Prostate gland (tissue), 2 donors: ENCODE measurements at places on chromosomes 3 and 15. TPM values are rescaled to one million over a fixed set of nuclear protein-coding genes. Genes with fewer than 3 reads are reported as not detected.
A peak's percentile ranks its signal among the peaks of the same experiment; 100 is the strongest.

Gene CSPG4
- 14.3 TPM for total RNA-seq

DNA sequence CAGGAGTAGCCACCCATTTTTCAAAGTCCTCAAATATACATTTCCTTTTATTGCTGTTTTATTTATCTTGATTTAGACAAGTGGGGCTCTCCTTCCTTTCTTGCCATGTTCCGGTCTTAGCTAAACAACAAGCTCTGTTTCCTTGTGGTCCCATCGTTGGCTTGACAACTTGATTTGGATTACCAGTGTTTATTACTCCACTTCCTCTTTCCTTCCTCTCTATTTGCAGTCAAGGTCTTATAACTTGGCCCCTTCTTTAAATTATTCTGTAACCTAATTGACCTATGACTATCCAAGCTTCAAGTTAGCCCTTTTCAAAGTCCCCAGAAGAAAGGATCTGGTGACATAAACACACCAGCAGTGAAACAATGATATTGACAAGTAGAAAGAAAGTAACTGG, 130.6 kb upstream of the STT3B start:
- H3K27me3 ChIP-seq = no peaks in the 10 kb centered on the region
- no peaks in the 10 kb centered on the region for H3K4me1 ChIP-seq
- H3K4me3 ChIP-seq = no peak overlapping the region
- DNase-seq = no peak

- no peaks in the 10 kb centered on the region for H3K36me3 ChIP-seq
- H3K27ac ChIP-seq = no peak overlapping the region
- H3K4me1 ChIP-seq = no peaks in the 10 kb centered on the region
- no peak overlapping the region for H3K4me3 ChIP-seq
Measured at GRCh38 chr15:65819563-65819960, 27.5 kb upstream of the DENND4A start.

Gene OR5K4
- not detected for total RNA-seq

- H3K27ac ChIP-seq = no peak overlapping the region
- H3K4me1 ChIP-seq = no peaks in the 10 kb centered on the region
- peaks cover 2% of the 10 kb centered on the region for H3K27me3 ChIP-seq
Measured at GRCh38 chr15:65969865-65970816, 100.8 kb downstream of the RAB11A start.

Gene RARRES1
- total RNA-seq = 138 TPM

DNA sequence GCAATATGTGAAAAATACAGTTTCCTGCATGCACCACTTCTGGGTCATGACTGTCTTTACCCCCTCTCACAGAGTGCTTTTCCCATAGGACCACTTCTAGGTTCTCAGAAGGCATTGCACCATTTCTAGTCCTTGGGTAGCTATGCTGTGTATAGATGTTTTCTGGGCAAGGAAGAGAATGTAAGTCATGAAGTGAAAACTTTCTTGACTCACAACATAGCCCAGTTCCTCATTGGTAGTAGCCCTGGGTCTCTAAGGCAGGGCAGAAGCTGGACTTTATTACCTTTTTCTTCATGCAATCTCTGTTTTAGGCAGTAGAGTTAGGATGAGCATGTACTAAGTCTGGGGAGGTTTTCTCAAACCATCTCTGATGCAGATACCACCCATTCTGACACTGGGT, 203.1 kb downstream of the EPHB1 start:
- H3K27ac ChIP-seq = no peak overlapping the region
- no peaks in the 10 kb centered on the region for H3K36me3 ChIP-seq
- H3K4me3 ChIP-seq = no peak overlapping the region
- H3K27me3 ChIP-seq = no peaks in the 10 kb centered on the region
- no peaks in the 10 kb centered on the region for H3K4me1 ChIP-seq

- H3K27me3 ChIP-seq = no peaks in the 10 kb centered on the region
- no peaks in the 10 kb centered on the region for H3K36me3 ChIP-seq
- H3K27ac ChIP-seq = no peak overlapping the region
- no peak for DNase-seq
Measured at GRCh38 chr3:17442332-17443049, 299.9 kb downstream of the TBC1D5 start.

GRCh38 chr15:98035577-98036010, 75.1 kb downstream of the ARRDC4 start:
- DNase-seq = no peak
- no peaks in the 10 kb centered on the region for H3K36me3 ChIP-seq
- no peaks in the 10 kb centered on the region for H3K4me1 ChIP-seq

DNA sequence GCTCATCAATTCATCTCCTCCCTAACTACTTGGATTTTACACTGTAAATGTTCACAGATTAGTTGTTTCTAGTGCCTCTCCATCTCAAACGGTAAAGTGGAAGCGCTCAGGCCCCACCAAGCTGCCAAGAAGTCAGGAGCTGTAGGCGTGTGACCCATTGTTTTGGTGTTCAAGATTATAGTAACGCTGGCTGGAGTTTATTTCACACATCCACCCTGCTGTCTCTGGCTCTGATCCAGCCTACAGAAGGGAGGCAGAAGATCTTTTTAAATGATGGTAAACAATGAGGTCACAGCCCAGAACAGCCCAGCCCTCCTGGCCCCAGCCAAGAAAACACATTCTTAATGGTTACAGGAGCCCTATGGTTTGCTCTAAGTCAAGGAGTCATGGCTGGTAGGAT, 25.7 kb upstream of the GALNT15 start:
- H3K4me1 ChIP-seq = no peaks in the 10 kb centered on the region
- no peaks in the 10 kb centered on the region for H3K36me3 ChIP-seq
- H3K27me3 ChIP-seq = no peaks in the 10 kb centered on the region

GRCh38 chr3:6779140-6779539, 81.8 kb upstream of the GRM7 start:
- no peak overlapping the region for H3K4me3 ChIP-seq
- no peaks in the 10 kb centered on the region for H3K27me3 ChIP-seq
- H3K36me3 ChIP-seq = no peaks in the 10 kb centered on the region
- H3K4me1 ChIP-seq = no peaks in the 10 kb centered on the region

GRCh38 chr15:70580958-70581357, 182.4 kb downstream of the UACA start:
- no peaks in the 10 kb centered on the region for H3K4me1 ChIP-seq
- no peak for DNase-seq
- no peaks in the 10 kb centered on the region for H3K27me3 ChIP-seq
- no peak overlapping the region for H3K27ac ChIP-seq

GRCh38 chr3:71681224-71681668, 44.0 kb downstream of the EIF4E3 start:
- peak overlapping the region; percentile 8 for H3K27ac ChIP-seq
- no peak overlapping the region for H3K4me3 ChIP-seq
- H3K4me1 ChIP-seq = no peaks in the 10 kb centered on the region
- no peaks in the 10 kb centered on the region for H3K36me3 ChIP-seq
- DNase-seq = peak; percentile 61

- peak overlapping the region; percentile 11 for H3K4me3 ChIP-seq
- no peaks in the 10 kb centered on the region for H3K4me1 ChIP-seq
- no peaks in the 10 kb centered on the region for H3K27me3 ChIP-seq
- peak; percentile 80 for DNase-seq
- no peak overlapping the region for H3K27ac ChIP-seq
Measured at GRCh38 chr3:184513276-184514170, 48.1 kb upstream of the EPHB3 start.

DNA sequence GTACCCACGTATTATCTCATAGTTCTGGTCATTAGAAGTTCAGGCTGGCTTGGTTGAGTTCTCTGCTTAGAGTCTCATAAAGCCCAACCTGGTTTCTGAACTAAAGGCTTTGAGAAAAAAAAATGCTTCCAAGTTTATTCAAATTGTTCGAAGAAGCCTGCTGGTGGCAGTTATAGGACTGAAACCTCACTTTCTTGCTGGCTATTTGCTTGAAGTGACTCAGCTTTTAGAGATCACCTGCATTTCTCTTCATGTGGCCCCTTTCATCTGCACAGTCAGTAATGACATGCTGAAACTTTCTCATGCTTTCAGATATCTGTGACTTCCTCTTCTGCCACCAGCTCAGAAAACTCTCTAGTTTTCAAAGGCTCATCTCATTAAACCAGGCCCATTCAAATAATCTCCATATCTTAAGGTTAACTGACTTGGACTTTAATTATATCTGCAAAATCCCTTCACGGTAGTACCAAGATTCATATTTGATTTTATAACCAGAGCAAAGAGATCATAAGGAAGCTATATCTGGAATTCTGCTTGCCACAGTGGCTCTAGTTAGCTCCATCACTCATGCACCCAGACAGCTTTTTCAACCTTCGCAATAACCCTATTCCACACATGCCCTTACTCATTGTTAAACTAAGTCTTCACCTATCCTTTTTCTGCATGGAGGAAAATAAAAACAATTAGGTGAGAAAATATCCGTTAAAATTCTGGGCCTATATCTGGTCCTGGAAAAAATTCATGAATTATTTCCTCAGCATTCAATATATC, 433.8 kb upstream of the CBLB start:
- no peaks in the 10 kb centered on the region for H3K36me3 ChIP-seq
- DNase-seq = no peak
- no peak overlapping the region for H3K4me3 ChIP-seq
- no peaks in the 10 kb centered on the region for H3K4me1 ChIP-seq
- H3K27ac ChIP-seq = no peak overlapping the region
- H3K27me3 ChIP-seq = no peaks in the 10 kb centered on the region

- no peak for DNase-seq
- H3K4me3 ChIP-seq = no peak overlapping the region
- H3K4me1 ChIP-seq = peaks cover 15% of the 10 kb centered on the region
- no peaks in the 10 kb centered on the region for H3K36me3 ChIP-seq
- H3K27me3 ChIP-seq = no peaks in the 10 kb centered on the region
- peak overlapping the region; percentile 62 for H3K27ac ChIP-seq
Measured at GRCh38 chr3:58048301-58048700, 40.1 kb downstream of the FLNB start.

GRCh38 chr15:62079594-62079993, 12.8 kb downstream of the C2CD4A start:
- H3K4me3 ChIP-seq = no peak overlapping the region
- no peaks in the 10 kb centered on the region for H3K4me1 ChIP-seq
- H3K36me3 ChIP-seq = no peaks in the 10 kb centered on the region
- H3K27ac ChIP-seq = no peak overlapping the region
- H3K27me3 ChIP-seq = no peaks in the 10 kb centered on the region
- DNase-seq = no peak

Gene SPINK8
- total RNA-seq = 4.9 TPM

DNA sequence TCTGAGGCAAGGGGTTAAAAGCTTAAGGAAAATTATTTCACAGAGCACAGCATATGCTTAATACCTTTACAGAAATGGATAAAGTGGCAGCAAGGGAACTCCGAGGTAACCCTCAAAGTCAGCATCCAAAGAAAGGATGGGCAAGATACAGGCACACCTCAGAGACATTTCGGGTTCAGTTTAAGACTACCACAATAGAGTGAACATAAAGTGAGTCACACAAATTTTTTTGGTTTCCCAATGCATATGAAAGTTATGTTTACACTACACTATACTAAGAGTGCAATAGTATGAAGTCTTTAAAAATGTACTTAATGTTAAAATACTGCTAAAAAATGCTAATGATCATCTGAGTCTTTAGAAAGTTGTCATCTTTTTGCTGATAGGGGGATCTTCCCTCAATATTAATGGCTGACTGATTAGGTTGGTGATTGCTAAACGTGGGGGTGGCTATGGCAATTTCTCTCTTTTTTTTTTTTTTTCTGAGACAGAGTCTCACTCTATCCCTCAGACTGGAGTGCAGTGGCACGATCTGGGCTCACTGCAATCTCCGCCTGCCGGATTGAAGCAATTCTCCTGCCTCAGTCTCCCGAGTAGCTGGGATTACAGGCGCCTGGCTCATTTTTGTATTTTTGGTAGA, 10.0 kb downstream of the UBR1 start:
- no peak overlapping the region for H3K27ac ChIP-seq
- H3K4me3 ChIP-seq = no peak overlapping the region
- no peak for DNase-seq
- H3K36me3 ChIP-seq = no peaks in the 10 kb centered on the region
- H3K27me3 ChIP-seq = no peaks in the 10 kb centered on the region

Gene KCNMB2
- total RNA-seq = not detected

- H3K4me1 ChIP-seq = no peaks in the 10 kb centered on the region
- DNase-seq = no peak
- H3K4me3 ChIP-seq = no peak overlapping the region
- H3K36me3 ChIP-seq = no peaks in the 10 kb centered on the region
- H3K27ac ChIP-seq = no peak overlapping the region
Measured at GRCh38 chr3:32522682-32523081, 20.0 kb upstream of the CMTM6 start.

DNA sequence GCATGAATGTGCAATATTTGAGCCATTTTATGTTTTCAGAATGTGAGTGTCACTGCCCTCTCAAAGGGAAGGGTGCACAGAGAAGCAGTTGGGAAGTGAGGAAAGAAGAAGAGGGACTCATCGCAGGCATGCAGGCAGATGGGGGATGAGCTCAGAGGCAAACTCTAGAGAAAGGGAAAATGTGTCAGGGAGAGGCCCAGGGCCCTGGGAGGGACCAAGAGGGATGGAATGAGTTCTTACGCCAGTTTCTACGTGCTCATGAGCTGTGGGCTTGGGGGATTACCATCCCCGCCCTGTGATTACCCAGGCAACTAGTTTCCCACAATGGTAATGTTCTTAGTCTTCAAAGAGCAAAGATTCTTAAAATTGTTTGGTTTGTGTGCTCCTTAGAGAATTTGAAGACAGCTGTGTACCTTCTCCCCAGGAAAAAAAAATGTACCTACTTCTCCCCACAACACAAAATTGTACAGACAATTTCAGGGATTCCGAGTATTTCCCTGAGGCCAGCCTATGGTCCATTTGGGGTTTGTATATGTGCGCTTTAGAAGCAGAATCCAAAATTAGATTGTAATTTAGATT, 17.8 kb downstream of the GCSAM start:
- DNase-seq = no peak
- no peaks in the 10 kb centered on the region for H3K4me1 ChIP-seq
- H3K27me3 ChIP-seq = no peaks in the 10 kb centered on the region
- H3K27ac ChIP-seq = no peak overlapping the region
- H3K36me3 ChIP-seq = no peaks in the 10 kb centered on the region
- no peak overlapping the region for H3K4me3 ChIP-seq

DNA sequence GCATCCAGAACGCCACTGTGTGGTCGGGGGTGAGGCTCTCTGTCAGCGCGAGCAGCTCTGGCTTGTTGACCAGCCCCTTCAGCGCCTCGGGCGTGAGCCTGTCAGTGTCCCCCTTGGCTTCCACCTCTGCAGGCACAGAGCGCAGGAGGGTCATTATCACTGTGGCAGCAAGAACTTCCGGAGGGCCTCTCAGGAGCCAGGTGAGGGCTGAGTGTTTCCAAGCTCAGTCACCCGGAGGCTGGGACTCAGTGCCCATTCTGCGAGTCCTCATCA, 9.0 kb downstream of the ARPIN start:
- no peaks in the 10 kb centered on the region for H3K4me1 ChIP-seq
- no peak for DNase-seq
- H3K36me3 ChIP-seq = peaks cover 8% of the 10 kb centered on the region

DNA sequence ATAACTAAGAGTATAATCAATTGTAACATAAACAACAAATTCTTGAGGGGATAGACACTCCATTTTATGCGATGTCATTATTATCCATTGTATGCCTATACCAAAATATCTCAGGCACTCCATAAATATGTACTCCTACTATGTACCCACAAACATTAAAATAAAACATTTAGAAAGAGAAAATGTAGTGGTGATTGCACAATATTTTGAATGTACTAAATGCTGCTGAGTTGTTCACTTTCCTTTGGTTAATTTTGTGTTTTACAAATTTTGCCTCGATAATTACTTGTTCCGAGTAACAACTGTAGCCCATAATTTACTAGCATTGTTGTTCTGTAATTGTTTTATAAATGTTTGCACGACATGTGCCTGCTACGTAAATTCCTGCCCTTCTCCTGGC, 131.3 kb downstream of the DCLK3 start:
- no peaks in the 10 kb centered on the region for H3K36me3 ChIP-seq
- no peaks in the 10 kb centered on the region for H3K27me3 ChIP-seq
- H3K4me1 ChIP-seq = no peaks in the 10 kb centered on the region
